ENCODE measurements at places on chromosomes 6 and 20.

GRCh38 chr6:16799279-16800193 lies 38.3 kb upstream of the ATXN1 start:
- no peak for DNase-seq

DNA sequence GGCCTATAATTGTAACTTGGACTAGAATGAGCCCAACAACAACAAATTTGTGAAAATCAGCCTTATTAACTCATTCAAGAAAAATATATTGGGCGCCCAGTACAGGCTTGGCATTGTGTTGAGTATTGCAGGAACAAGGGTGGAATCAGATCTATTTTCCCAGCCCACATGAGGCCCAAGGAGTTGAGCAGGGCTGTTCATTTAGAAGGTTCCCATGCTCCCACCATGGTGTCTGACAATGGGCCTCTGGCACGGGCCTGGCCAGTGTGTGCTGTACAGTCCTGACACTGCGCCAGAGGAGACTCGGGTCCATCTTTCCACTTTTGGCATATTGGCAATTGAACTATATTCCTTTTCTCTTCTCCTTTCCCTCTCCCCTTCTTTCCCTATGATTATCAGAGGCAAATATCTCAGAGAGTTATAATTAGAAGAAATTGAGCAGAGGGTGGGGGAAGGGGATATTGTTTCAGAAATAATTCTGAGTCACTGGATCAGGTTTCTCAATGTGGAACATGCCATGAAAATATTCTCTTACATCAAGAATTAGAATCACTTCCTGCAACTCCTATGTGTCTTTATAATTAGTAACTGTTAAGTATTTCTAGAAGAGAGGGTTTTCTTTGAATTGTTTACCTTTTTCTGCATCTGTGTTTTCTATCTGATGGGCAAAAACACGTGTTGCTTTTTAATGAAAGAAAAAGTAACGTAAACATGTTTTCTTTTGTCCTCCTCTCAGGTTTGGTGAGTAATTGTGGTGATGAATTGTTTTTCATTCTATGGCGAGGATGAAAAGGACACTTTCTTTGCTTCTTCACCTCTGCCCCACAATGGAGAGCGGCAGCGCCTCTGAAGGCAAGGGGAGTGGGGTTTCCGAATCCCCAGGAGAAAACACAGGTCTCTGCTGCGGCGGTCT lies 209.4 kb downstream of the FOXA2 start:
- no peak for DNase-seq

- no peak for DNase-seq
These were observed 95.5 kb upstream of the AGPAT4 start for GRCh38 chr6:161369339-161369738.

DNA sequence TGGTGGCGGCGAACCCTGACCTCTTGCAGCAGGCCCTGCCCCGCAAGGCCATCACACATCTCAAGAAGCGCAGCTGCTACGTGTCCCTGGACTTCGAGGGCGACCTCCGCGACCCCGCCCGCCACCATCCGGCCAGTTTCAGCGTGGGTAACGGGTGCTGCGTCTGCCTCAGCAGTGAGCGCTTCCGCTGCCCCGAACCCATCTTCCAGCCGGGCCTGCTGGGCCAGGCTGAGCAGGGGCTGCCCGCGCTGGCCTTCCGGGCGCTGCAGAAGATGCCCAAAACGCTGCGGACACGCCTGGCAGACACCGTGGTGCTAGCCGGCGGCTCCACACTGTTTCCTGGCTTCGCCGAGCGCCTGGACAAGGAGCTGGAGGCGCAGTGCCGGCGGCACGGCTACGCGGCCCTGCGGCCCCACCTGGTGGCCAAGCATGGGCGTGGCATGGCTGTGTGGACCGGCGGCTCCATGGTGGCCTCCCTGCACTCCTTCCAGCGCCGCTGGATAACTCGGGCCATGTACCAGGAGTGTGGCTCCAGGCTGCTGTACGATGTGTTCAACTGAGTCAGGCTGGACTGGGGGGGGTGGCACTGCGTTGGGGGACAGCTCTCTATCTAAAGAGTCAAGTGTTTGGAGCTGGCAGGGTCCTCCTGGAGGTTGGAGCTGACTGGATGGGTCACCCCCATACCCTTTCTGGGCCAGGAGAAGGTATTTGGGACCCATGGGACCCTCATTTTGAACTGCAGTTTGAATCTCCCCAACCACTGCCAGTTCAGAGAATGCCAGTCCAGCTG lies 1.1 kb downstream of the ACTL10 start:
- peak; percentile 77 for DNase-seq

DNA sequence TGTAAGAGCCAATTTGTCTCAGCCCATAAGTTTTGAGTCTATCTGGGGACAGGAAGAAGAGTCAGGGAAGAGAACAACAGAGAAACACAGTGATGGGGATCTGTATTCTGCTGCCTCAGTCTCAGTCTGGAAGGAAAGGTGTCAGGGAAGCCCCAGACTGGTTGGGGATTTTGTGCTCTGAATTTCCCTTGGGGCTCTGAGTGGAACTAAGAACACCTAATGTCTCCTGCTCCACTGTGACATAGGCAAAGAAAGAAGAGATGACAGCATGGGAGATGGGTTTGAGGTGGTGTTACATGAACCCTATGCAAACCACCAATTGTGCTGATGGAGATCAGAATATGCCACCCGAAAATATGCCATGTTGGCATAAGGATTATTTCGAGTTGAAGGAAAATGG lies 139.5 kb upstream of the MYLIP start:
- no peak for DNase-seq

- no peak for DNase-seq
These were observed 141.5 kb downstream of the ANKRD60 start for GRCh38 chr20:58086763-58087561.

DNA sequence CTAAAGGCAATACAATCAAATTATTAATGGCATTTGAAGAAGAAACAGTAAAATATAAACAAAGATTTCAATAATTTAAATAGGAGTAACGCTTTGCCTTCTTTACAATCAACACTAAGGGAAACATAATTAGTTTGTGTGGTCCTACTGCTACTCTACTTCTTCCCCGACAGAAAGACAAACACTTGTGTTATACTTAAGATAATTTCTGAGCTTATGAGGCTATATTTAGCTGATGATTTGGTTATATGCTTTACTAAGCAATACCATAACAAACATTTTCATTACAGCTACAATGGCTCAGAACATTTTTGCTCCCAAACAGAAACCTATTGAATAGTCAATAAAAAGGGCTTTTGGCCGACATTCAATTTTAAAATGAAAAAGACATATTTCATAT lies 1217.2 kb upstream of the GJE1 start:
- no peak for DNase-seq

GRCh38 chr6:37033819-37034795 lies 28.7 kb downstream of the FGD2 start:
- DNase-seq = no peak

GRCh38 chr6:170097505-170098427 lies 193.1 kb downstream of the DLL1 start:
- no peak for DNase-seq

- no peak for DNase-seq
These were observed 19.2 kb downstream of the TREML4 start for GRCh38 chr6:41247288-41247865.

DNA sequence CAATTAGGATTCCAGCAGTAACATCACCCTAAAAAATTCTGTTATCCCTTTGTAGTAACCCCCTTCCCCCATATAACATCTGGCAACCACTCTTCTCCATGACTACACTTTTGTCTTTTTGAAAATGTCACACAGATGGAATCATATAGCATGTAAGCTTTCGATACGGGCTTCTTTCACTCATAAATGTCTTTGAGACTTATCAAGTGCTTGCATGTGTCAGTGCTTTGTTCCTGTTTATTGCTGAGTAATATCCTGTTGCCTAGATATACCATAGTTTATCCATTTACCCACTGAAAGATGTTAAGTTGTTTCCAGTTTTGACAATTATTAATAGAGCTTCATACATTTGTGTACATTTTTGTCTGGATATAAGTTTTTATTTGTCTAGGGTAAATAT lies 10.4 kb upstream of the SNPH start:
- no peak for DNase-seq

GRCh38 chr20:14745830-14746229 lies 408.4 kb upstream of the FLRT3 start:
- no peak for DNase-seq
